ENCODE measurements at places on chromosomes 6 and 20. TPM values are rescaled to one million over a fixed set of nuclear protein-coding genes. Genes with fewer than 3 reads are reported as not detected.

- no peak for DNase-seq
These were observed 110.2 kb downstream of the WDR27 start for GRCh38 chr6:169591616-169592015.

GRCh38 chr6:152984513-152984872 lies 1.7 kb upstream of the FBXO5 start:
- no peak for DNase-seq

GRCh38 chr6:114092943-114093342 lies 122.0 kb upstream of the HDAC2 start:
- no peak for DNase-seq

- no peak for DNase-seq
These were observed 862.3 kb upstream of the CITED2 start for GRCh38 chr6:140236732-140237131.

GRCh38 chr20:47970282-47970903 lies 185.1 kb upstream of the SULF2 start:
- DNase-seq, result no peak

DNA sequence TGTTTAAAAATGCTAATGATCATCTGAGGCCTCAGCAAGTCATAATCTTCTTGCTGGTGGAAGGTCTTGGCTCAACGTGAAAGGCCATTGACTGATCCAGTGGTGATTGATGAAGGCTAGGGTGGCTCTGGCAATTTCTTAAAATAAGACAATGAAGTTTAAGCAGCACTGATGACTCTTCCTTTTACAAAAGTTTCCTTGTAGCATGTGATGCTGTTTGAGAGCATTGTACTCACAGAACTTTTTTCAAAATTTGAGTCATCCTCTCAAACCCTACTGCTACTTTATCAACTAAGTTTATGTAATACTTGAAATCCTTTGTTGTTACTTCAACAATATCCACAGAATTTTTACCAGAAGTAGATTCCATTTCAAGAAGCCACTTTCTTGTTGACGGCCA lies 382.3 kb downstream of the ESR1 start:
- no peak for DNase-seq

- DNase-seq, result no peak
These were observed 165.1 kb downstream of the LMBRD1 start for GRCh38 chr6:69631552-69632346.

HSD17B8 gene
- 19.9 TPM for polyA plus RNA-seq

RNF39 gene
- polyA plus RNA-seq, result 1.1 TPM

SCRT2 gene
- not detected for polyA plus RNA-seq

REM1 gene
- 2.7 TPM for polyA plus RNA-seq

OPN5 gene
- polyA plus RNA-seq, result 0.04 TPM

LY6G5C gene
- 1.6 TPM for polyA plus RNA-seq
